ENCODE measurements at places on chromosomes 4 and X. TPM values are rescaled to one million over a fixed set of nuclear protein-coding genes. Genes with fewer than 3 reads are reported as not detected.

The CSTF2 gene
- 34.2 TPM for polyA plus RNA-seq

The PTTG2 gene
- polyA plus RNA-seq = not detected

DNA sequence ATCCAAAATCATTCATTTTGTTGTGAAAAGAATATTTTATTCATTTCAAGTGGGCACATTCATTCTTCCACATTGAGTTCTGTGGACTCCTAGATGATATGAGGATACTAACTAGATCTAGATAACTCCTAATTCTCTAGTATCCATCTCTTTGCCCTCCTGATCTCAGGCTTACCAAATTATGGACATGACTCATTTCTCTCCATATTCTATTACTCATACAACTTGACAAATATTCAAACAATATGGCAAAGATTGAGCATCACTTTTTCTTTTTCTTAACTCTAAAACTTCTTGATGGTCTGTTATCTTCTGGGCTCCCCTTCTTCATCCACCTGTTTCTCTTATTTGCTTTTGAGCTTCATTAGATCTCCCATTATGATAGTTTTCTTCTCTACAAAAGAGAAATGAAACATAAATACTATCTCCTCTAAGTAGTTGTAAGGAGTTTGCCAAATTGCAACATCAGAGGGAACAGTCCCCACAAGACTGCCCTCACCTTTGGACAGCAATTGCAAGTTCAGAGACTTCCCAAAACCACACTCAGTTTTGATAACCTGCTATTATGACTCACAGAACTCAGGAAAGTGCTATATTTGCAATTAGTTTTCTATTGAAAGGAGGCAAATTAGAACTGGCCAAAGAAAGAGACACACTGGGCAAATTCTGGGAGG lies 422.9 kb downstream of the SPRY1 start:
- H3K36me3 ChIP-seq = no peaks in the 10 kb centered on the region
- no peaks in the 10 kb centered on the region for H3K27me3 ChIP-seq
- no peak for DNase-seq
- peak overlapping the region; percentile 44 for H3K27ac ChIP-seq
- no peak overlapping the region for H3K4me3 ChIP-seq
- H3K4me1 ChIP-seq = no peaks in the 10 kb centered on the region

DNA sequence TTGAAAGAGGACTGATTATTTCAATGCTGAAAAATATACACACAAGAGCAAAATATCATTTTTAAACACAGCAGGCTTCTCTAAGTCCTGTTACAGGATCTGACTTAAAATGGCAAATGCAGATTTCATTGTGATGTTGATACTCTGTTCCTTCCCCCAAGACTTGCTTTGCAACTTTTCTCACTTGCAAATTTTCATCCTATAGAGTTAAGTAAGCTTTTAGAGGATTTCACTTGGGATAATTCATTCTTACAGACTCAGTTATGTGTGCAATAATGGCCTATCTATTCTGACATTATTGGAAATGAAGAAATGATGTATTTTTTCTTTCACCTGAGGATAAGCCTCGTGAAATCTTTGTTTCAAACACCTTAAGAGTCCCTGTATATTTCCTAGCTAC lies 2403.2 kb downstream of the ARAP2 start:
- H3K4me3 ChIP-seq = no peak overlapping the region
- no peaks in the 10 kb centered on the region for H3K36me3 ChIP-seq
- no peaks in the 10 kb centered on the region for H3K27me3 ChIP-seq

The FOXR2 gene
- polyA plus RNA-seq = 6.3 TPM

GRCh38 chr4:25890571-25891485 lies 23.2 kb upstream of the SMIM20 start:
- H3K4me1 ChIP-seq = no peaks in the 10 kb centered on the region
- H3K36me3 ChIP-seq = no peaks in the 10 kb centered on the region
- DNase-seq = no peak
- no peaks in the 10 kb centered on the region for H3K27me3 ChIP-seq
- H3K4me3 ChIP-seq = no peak overlapping the region

DNA sequence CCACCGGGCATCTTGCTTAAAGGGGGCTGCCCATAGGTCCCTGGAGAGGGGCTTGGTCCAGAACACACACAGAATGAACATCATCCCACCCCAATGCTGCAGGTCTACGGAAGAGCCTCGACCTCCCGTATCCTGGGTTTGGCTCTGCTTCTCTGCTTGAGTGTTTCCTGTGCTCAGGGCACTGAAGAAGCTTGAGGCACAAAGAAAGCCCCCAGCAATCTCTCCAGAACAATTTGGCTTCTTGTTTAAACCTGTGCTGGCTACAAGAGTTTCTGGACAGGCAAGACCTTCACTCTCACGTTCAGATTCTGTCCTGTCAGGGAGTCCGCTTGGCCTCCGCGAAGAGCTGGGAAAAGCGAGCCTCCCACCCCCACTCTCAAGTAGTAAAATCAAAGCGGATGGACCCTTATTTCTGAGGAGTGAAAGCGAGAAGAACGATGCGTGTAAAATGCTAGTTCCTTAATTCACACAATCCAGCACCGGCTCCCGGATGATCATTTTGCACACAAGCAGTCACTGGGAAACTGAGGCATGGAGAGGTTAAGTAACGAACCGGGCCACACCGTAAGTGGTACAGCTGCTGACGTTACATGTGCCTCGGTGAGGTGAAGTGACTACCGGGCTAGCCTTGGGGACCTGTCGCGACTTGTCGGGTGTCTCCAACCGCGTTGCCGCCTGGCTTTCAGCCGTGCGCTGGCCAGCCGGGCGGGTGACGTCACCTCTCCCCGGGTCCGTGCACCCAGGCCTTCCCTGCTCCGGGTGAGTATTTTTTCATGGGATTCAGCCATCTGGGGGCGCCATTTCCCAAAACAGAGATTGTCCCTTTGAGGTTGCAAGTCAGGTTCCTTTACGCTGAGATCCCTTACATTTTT lies 3.1 kb upstream of the SFRP2 start:
- 0 out of 2 replicates have a peak, but pooled peaks cover 4% of the 10 kb centered on the region for H3K4me1 ChIP-seq
- DNase-seq = peak; percentile 82
- peaks cover 84% of the 10 kb centered on the region for H3K27me3 ChIP-seq
- H3K36me3 ChIP-seq = no peaks in the 10 kb centered on the region

The NEUROG2 gene
- not detected for polyA plus RNA-seq

- H3K4me3 ChIP-seq = no peak overlapping the region
- no peaks in the 10 kb centered on the region for H3K27me3 ChIP-seq
- no peak for DNase-seq
- H3K27ac ChIP-seq = no peak overlapping the region
- H3K36me3 ChIP-seq = no peaks in the 10 kb centered on the region
Observed at GRCh38 chr4:127364397-127364796, 268.4 kb upstream of the INTU start.

The GASK1B gene
- polyA plus RNA-seq = 3.7 TPM

GRCh38 chr4:31089815-31090214 lies 369.6 kb downstream of the PCDH7 start:
- no peak overlapping the region for H3K27ac ChIP-seq
- no peaks in the 10 kb centered on the region for H3K36me3 ChIP-seq
- DNase-seq = no peak
- no peak overlapping the region for H3K4me3 ChIP-seq
- H3K4me1 ChIP-seq = peaks cover 2% of the 10 kb centered on the region

DNA sequence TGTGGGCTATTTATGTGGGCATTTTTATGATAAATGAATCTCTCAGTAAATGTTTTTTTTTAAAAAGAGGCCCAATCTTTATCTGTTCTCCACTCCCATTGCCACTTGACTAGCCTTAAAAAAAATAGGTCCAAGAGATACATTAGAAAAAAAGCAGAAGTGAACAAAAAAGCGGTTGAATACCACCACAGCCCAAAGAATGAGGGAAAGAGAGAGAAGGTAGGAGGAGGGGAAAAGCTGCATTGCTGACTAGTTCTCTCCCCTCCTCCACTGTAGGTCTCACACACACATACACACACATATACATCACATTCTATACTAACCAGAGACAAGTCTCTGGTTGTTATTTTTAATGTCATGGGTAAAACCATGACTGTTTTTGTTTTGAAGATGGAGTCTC lies 95.8 kb upstream of the IL13RA1 start:
- no peak for DNase-seq
- no peak overlapping the region for H3K4me3 ChIP-seq
- H3K27ac ChIP-seq = no peak overlapping the region
- H3K4me1 ChIP-seq = no peaks in the 10 kb centered on the region
- peaks cover 4% of the 10 kb centered on the region for H3K36me3 ChIP-seq

GRCh38 chr4:164402554-164402953 lies 351.4 kb upstream of the SMIM31 start:
- no peak for DNase-seq
- H3K27ac ChIP-seq = no peak overlapping the region
- H3K4me1 ChIP-seq = no peaks in the 10 kb centered on the region
- no peaks in the 10 kb centered on the region for H3K27me3 ChIP-seq
- no peak overlapping the region for H3K4me3 ChIP-seq
- no peaks in the 10 kb centered on the region for H3K36me3 ChIP-seq

The HSD17B13 gene
- 0.13 TPM for polyA plus RNA-seq

The BST1 gene
- polyA plus RNA-seq = 8.3 TPM

DNA sequence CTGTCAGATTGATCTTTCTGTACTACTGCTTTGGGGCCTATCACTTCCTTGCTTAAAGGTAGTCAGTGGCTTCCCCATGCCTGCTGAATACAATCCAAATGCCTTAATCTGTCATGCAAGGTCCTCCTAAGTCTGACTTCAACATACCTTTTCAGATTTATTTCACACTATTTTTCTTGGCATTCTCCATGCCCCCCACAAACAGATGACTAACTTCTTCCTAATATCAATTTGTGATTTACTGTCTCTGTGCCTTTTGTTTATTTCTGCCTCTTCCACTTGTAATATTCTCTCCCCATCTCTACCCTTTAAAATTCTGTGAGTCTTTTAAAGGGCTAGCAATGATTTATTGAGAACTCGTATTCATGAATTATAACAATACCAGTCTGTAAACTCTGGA lies 41.8 kb downstream of the OCRL start:
- H3K36me3 ChIP-seq = peaks cover 46% of the 10 kb centered on the region
- DNase-seq = no peak
- H3K4me3 ChIP-seq = no peak overlapping the region
- H3K4me1 ChIP-seq = peaks cover 16% of the 10 kb centered on the region
- H3K27ac ChIP-seq = no peak overlapping the region
- no peaks in the 10 kb centered on the region for H3K27me3 ChIP-seq

DNA sequence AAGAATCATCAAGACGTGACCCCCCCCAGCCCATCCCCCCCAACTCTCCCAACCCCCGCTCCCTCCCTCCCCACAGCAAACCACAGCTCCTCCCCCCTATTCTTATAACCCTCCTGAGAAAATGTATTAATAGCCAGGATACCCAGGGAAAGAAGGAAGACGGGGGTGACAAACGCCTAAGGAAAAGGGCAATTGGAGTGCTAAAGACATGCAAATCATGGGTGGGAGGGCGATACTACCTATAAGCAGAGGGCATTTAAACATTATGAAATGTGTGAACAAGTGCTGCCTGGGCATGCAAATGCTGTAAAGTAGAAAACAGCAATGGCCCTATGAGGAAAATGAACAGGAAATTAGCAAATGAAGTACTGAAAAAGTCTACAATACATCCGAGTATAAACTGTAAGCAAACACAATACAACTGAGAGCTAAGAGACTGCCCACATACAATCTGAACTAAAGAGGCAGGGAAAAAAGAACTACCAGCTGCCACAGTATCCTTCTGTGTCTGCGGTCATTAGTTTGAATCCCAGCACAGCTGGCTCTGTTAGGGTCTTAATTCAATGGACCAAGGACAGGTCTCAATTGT lies 2.4 kb downstream of the CXXC4 start:
- H3K27ac ChIP-seq = no peak overlapping the region
- no peak overlapping the region for H3K4me3 ChIP-seq
- peak; percentile 43 for DNase-seq
- no peaks in the 10 kb centered on the region for H3K36me3 ChIP-seq
- H3K27me3 ChIP-seq = peaks cover 17% of the 10 kb centered on the region

GRCh38 chr4:172514011-172514410 lies 654.6 kb upstream of the GALNT7 start:
- H3K27ac ChIP-seq = no peak overlapping the region
- DNase-seq = no peak
- no peaks in the 10 kb centered on the region for H3K4me1 ChIP-seq
- no peaks in the 10 kb centered on the region for H3K27me3 ChIP-seq
- H3K36me3 ChIP-seq = no peaks in the 10 kb centered on the region

- no peak for DNase-seq
- H3K4me3 ChIP-seq = no peak overlapping the region
- no peaks in the 10 kb centered on the region for H3K36me3 ChIP-seq
- no peaks in the 10 kb centered on the region for H3K27me3 ChIP-seq
- H3K27ac ChIP-seq = no peak overlapping the region
Observed at GRCh38 chr4:54386042-54386669, 157.1 kb downstream of the PDGFRA start.
